ENCODE measurements at places on chromosomes 16 and 17.

DNA sequence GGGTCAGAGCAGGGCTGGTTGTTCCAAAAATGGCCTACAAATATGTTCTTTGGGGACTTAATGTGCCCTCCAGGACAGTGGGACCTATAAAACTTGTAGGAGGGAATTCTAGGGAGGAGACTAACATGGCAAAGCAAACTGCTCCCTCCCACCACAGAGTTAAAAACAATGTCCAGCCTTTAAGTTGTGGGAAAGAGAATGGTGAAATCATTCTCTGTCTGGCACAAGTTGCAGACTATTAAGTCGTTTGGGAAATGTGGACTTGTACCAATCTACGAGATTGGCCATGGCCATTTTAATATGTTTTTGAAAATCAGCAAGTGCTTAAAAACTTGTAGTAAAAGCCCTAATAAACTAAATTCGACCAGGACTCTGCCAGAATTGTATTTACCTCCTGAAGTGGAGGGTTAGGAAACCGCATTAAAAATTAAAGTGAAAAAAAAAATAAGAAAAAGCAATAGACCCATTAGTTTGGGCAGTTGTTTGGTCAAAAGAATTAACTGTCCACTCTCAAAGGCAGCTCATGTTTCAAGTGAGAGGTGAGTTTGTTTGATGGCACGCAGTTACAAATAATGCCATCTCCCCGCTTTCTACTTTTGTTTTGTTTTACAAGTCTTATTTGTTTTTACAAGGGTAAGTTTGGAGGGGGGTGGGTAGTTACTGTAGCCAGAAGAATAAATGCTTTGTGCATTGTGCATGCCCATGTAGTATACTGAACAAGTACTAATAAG, 32.4 kb downstream of the ANKFN1 start:
- no peak for DNase-seq

- DNase-seq = no peak
These were observed 1.7 kb upstream of the COL1A1 start for GRCh38 chr17:50203086-50203485.

DNA sequence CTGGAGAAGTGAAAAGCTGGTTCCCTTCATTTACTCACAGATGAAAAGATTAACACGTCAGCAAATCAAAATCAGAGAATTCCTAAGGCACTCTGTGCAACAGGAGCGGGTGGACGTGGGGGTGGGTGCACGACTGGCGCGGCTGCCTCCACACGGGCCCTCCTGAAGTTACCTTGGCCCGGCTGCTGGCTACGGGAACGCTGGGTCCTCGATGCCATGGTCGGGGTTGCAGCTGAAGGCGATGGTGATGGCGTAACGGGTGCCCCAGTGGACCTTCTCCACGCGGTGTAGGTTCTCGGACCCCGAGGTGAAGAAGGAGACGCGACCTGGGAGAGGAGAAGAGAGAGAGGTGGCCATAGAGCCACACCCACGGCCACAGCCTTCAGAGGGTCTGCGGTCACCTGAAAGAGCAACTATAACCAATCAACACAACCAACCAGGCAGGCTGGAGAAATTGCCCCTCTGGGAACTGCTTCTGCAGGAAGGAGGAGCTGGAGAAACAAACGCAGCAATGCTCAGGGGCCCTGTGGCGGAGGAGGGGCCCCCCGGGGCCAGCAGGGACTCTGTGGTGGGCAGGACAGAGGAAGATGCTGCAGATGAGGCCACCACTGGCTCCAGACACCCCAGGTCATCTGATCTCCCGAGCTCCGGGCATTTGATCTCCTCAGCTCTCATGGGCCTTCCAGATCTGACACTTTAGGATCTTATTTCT, 20.8 kb downstream of the UTS2R start:
- DNase-seq = no peak

- no peak for DNase-seq
These were observed 1.6 kb downstream of the ATP6V0C start for GRCh38 chr16:2515180-2515851.

GRCh38 chr17:75366432-75366831, 39.0 kb downstream of the GRB2 start:
- DNase-seq = no peak

DNA sequence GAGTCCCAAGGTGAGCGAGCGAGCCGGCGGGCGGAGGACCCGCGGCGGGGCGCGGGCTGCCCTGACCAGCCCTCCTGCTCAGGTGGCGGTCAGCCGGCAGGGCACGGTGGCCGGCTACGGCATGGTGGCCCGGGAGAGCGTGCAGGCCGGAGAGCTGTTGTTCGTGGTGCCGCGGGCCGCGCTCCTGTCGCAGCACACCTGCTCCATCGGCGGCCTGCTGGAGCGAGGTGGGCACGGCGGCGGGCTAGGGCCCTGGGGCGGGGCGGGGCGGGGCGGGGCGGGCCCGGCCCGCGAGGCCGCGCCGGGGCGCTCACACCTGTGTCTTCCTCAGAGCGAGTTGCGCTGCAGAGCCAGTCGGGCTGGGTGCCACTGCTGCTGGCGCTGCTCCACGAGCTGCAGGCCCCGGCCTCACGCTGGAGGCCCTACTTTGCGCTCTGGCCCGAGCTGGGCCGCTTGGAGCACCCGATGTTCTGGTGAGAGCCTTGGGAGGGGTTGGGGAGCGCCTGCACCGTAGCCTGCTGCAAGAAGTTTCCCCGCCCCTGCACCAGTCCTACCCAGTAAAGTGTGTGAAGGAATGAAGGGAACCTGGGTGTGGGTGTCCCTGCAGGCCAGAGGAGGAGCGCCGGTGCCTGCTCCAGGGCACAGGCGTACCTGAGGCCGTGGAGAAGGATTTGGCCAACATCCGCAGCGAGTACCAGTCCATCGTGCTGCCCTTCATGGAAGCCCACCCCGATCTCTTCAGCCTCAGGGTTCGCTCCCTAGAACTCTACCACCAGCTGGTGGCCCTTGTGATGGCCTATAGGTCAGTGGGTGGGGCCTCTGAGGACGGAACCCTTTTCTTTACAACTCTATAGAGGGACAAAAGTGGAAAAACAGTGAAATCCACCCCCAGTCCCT, 802 bp downstream of the SETD6 start:
- peak; percentile 55 for DNase-seq

DNA sequence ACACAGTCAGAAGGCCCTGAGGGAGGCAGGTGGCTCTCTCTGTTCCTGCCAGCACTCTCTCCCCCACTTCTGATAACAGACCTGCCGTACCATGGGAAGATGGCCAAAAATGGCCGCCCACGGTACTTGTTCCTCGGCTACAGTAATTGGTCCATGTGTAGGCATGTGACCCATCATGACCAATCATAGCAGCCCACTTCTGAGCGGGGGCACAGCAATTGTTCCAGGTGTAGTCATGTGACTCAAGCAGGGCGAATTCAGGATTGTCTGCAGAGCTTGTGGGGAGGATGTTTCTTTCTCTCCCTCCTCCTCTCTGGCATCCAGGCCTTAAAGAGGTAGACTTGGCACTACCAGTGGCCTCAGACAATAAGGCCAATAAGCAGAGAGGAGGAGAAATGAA, 250.4 kb downstream of the MRTFB start:
- no peak for DNase-seq

GRCh38 chr17:67381929-67382257, 4.8 kb downstream of the PITPNC1 start:
- no peak for DNase-seq

- DNase-seq = no peak
These were observed 1.8 kb downstream of the IL27 start for GRCh38 chr16:28504707-28505404.

DNA sequence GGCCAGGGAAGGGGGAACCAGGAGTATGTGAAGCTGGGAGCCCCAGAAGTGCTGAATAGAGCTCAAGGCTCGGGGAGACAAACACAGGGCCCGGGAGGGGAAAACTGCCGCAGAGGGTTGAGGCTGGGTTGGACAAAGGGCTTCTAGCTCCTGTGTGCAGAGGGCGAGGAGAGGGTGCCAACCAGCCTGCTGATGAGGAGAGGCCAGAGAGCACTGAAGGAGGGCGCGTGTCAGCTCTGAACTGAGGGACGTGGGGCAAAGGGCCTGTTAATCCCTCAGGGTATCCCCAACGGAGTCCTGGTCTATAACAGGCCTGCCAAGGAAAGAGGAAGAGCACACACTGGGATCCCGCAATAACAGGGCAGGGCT, 151.3 kb downstream of the C16orf78 start:
- no peak for DNase-seq

GRCh38 chr17:57724026-57724728, 20.9 kb downstream of the CCDC182 start:
- DNase-seq = no peak

DNA sequence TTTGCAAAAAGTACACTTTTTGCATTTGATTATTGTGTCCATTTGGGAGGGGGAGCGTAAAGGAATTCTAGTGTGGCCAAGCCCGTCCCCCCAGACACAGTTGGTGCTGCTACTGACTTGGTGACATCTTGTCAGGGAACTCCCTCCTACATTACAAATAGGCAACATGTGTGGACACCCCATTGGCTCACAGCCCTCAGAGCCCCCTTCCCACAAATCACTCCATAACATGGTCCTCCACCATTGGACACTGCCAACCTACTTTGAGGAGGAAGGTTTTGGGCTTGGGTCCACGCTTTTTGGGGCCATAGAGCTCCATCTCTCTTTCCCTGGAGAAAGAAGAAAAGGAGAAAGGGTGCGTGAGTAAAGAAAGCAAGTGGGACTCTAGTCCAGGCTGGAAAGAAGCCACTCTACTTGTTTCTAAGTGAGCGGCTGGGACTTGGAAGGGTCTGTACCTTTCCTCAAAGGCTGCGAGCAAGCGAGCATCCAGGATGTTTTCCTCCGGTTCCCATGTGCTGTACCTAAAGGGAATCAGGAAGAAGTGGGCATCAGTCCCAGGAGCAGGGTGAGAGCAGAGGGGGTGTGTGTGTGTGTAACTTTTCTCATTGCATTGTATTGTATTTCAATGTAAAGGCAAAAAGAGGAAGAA, 958 bp downstream of the CBX8 start:
- DNase-seq = no peak

- DNase-seq = no peak
These were observed 178.7 kb downstream of the CHD9NB start for GRCh38 chr16:52874042-52874441.

GRCh38 chr16:56933828-56934598, 2.1 kb downstream of the HERPUD1 start:
- DNase-seq = no peak

DNA sequence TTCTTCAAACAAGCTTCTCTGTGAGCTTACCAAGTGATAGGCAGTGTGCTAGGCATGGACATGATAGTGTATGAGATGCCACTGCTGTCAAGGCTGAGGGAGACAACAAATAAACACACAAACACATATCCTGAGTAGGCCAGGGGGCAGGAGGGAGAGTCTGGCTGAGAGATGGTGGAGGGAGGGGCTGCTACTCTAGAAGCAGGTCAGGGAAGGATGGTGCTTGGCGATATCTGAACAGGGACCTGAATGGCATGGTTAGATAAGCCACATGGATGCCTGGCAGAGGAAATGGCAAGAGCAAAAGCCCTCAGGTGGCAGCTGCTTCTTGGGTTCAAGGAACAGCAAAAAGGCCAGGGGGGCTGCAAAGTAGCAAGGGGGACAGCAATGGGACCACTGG, 8.6 kb upstream of the CHST6 start:
- DNase-seq = no peak

- no peak for DNase-seq
These were observed 868.8 kb downstream of the CDH11 start for GRCh38 chr16:64253096-64253495.

GRCh38 chr16:9259914-9260608, 168.6 kb downstream of the HAPSTR1 start:
- no peak for DNase-seq

DNA sequence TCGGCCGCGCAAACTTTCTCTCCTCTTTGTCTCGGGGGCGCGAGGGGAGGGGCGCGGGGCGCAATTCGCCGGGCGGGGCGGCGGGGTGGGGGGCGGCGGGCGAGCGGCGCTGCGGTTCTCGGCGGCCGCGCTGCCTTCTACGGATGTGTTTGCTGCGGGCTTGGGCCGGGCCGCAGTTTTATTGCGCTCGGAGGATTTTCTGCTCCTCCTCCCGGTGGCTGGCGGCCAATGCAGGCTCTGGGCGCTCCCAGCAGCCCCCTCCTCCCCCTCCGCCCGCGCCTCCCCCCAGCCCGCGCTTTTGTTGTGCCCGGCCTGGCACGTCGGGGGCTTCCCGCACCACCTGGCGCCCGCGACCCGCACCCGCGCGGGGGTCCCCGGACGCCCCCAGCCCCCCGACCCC, at the start of gene TIMP2:
Gene TIMP2, minus strand, starts transcription at position 154 of the 400 bp plus-strand sequence. CDS start 299 bp downstream, outside the sequence.
- DNase-seq = peak; percentile 69

DNA sequence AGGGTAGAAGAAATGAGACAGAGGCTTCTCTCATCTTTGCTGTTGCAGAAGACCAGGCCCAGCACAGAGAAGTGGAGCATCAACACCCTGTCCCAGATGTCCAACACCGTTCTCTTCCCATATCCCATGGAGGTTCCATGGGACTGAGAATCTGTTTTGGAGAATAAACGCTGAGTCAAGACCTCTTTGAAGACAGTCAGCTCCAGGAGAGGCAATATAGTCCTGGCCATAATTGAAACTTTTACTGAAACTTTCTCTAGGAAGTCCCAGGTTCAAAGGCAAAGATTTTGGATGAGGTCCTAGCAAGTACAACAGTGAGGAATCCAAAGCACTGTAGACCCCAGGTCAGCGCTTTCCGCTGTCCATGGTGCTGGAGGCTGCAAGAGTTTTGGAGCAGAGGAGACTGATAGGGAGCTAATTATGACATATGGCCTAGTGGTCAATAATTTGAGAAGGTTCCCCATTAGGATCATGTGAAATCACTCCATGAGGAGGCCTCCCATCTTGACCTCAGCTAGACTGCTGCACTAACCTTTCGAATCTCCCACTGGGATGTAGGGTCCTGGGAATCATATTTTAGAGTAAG, 36.0 kb downstream of the OSBPL7 start:
- peak; percentile 64 for DNase-seq

GRCh38 chr17:29178750-29179231, 1.4 kb downstream of the MYO18A start:
- DNase-seq = peak; percentile 22

- DNase-seq = no peak
These were observed 10.1 kb downstream of the GFOD2 start for GRCh38 chr16:67709050-67709449.

DNA sequence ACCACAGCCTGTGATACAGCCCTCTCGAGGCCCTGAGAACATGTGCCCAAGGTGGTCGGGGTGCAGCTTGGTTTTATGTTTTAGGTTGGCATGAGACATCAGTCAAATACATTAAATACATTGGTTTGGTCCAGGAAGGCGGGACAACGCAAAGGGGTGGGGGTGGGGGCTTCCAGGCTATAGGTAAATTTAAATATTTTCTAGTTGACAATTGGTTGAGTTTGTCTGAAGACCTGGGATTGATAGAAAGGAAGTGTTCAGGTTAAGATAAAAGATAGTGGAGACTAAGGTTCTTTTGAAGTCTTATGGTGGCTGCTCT, 1.2 kb upstream of the ZKSCAN2 start:
- peak; percentile 31 for DNase-seq
